PC-9 (cell line): ENCODE measurements at places on chromosomes 7 and 10.

- peak overlapping the region; percentile 65 for H3K27ac ChIP-seq
- peak; percentile 59 for DNase-seq
- H3K36me3 ChIP-seq: no peaks in the 10 kb centered on the region
- 0 out of 2 replicates have a peak, but pooled peaks cover 4% of the 10 kb centered on the region for H3K27me3 ChIP-seq
- H3K4me1 ChIP-seq: no peaks in the 10 kb centered on the region; the same call in 1 of the 2 replicates
These were observed 598 bp upstream of the ZEB1 start for GRCh38 chr10:31318382-31318853.

GRCh38 chr7:38656968-38657367 lies 25.8 kb upstream of the AMPH start:
- H3K4me1 ChIP-seq: no peaks in the 10 kb centered on the region
- H3K27ac ChIP-seq: no peak overlapping the region
- no peak overlapping the region for H3K4me3 ChIP-seq
- no peak for DNase-seq
- H3K27me3 ChIP-seq: peaks cover 36% of the 10 kb centered on the region

GRCh38 chr7:103718482-103719061 lies 270.9 kb downstream of the RELN start:
- no peaks in the 10 kb centered on the region for H3K36me3 ChIP-seq
- no peak overlapping the region for H3K4me3 ChIP-seq
- H3K27ac ChIP-seq: peak overlapping the region; percentile 90

DNA sequence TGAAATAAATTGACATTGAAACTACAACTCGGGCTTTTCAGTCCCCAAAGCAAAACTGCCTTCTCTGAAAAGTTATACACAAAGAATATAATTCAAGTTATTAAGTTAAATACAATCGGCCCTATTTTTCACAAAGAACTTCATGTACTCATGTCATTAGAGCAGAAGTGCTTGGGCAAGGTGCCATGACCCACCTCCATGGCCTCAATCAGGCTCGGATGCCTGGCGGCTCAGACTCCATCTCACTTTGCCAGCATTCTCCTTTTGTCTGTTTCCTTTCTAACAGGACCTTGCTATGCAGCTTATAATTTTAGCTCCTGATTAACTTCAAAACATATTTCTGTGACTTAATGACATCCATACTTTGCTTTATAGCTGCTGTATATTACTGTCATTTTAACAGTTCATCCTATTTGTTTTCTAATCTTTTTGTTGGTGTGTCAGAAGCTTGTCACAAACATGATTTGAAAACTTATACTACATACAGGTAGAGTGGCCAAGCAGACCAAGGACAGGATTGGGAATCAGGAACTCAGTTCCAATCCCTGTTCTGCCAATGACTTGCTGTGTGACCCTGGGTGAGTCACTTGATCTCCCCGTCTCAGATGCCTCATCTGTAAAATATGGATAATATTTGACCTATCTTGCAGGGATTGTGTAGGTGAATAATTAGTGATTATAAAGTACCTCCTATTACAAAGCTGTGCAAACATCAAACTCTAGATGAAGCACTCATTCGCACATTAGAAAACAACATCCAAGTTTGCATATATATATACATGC lies 60.8 kb upstream of the ITGA8 start:
- DNase-seq: no peak
- H3K27me3 ChIP-seq: no peaks in the 10 kb centered on the region
- no peak overlapping the region for H3K4me3 ChIP-seq
- H3K36me3 ChIP-seq: no peaks in the 10 kb centered on the region

GRCh38 chr10:102068216-102068615 lies 3.1 kb downstream of the HPS6 start:
- no peak overlapping the region for H3K27ac ChIP-seq
- DNase-seq: no peak
- H3K36me3 ChIP-seq: no peaks in the 10 kb centered on the region
- H3K27me3 ChIP-seq: no peaks in the 10 kb centered on the region

DNA sequence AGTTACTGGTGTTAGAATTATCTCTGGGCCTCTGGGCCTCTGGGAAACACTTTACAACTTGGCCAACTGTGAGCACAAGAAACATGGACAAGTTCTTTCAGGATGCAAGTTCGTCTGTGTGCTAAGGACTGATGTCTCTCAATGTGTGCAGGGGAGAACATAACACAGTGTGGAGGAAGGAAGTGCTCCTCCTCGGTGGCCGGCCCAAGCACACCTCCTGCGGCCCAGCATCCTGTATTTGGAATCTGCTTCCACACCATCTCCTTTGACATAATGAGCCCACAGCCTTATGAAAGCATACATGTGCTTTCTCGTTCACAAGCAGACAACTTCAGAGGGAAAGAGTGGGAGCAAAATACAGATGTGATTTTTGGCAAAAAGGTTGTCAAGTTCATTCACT lies 59.0 kb downstream of the MTPN start:
- DNase-seq: no peak
- no peak overlapping the region for H3K27ac ChIP-seq
- no peak overlapping the region for H3K4me3 ChIP-seq

- H3K27me3 ChIP-seq: no peaks in the 10 kb centered on the region
- H3K27ac ChIP-seq: no peak overlapping the region
- H3K4me1 ChIP-seq: no peaks in the 10 kb centered on the region
- no peak overlapping the region for H3K4me3 ChIP-seq
These were observed 965.6 kb downstream of the XPNPEP1 start for GRCh38 chr10:108957681-108958080.
